Thoracic aorta (tissue), 2 donors: ENCODE measurements at places on chromosomes 16 and 17. TPM values are rescaled to one million over a fixed set of nuclear protein-coding genes. Genes with fewer than 3 reads are reported as not detected.

EDC4 gene
- 61.0 TPM for total RNA-seq

RASL10B gene
- total RNA-seq: 24.1 TPM

RTN4RL1 gene
- 5.4 TPM for total RNA-seq

CLEC10A gene
- 3.2 TPM for total RNA-seq

CCL13 gene
- total RNA-seq: 5.0 TPM

BAIAP3 gene
- 2.5 TPM for total RNA-seq

RND2 gene
- total RNA-seq: 2.4 TPM

SMG1 gene
- total RNA-seq: 142 TPM

USP43 gene
- not detected for total RNA-seq

RAB26 gene
- not detected for total RNA-seq

CBX8 gene
- 0.71 TPM for total RNA-seq

UTP4 gene
- total RNA-seq: 59.7 TPM

EFCAB3 gene
- total RNA-seq: not detected

TNS4 gene
- 0.14 TPM for total RNA-seq

TERB1 gene
- not detected for total RNA-seq

KRTAP3-2 gene
- total RNA-seq: not detected

TBC1D3I gene
- total RNA-seq: 0.63 TPM

SPN gene
- total RNA-seq: 1.1 TPM

SOX15 gene
- total RNA-seq: 0.81 TPM

ATP2A1 gene
- total RNA-seq: 0.42 TPM

P2RX1 gene
- total RNA-seq: 0.63 TPM

CCL4 gene
- total RNA-seq: 16.5 TPM

ZNF287 gene
- 5.9 TPM for total RNA-seq

TMEM100 gene
- 2.2 TPM for total RNA-seq

CDH3 gene
- total RNA-seq: not detected

CDK3 gene
- 4.9 TPM for total RNA-seq

HBQ1 gene
- not detected for total RNA-seq

DYNLL2 gene
- 28.5 TPM for total RNA-seq

MYOCD gene
- 102 TPM for total RNA-seq

HS3ST6 gene
- total RNA-seq: not detected

TMC8 gene
- total RNA-seq: 9.3 TPM

ACADVL gene
- total RNA-seq: 369 TPM

GPR139 gene
- not detected for total RNA-seq

ZSCAN32 gene
- total RNA-seq: 12.5 TPM

WFIKKN2 gene
- 0.14 TPM for total RNA-seq

LPO gene
- total RNA-seq: not detected
